Amygdala (tissue), 56 donors: ENCODE measurements at places on chromosomes 4 and X.

DNA sequence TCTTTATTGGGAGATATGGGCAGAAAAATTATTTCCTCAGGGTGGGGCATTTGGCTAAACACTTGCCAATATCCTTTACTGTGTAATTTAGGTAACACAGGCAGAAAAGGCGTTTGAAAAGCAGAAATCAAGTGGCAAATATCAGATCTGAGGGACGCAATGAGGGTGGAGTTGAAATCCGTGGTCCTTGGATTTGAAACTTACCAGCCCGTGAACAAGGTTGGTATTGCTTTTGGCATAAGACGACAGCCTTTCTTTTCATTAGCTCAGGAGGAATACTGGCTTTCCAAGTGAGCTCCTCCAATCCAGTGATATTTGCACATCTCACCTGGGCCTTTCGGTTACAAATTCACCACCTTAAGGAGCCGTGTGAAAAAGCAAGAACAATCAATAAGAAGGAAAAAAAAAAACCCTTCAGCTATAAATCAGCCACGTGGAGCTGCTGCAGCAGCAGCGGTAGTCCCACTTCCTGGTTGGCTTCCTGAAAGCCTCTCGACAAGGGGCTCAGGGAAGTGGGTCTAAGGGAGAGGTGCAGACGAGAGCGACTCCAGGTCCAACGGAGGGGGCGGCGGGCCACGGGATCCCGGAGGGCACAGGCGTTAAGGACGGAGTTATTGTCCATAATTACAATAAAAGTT is 734 bp upstream of the GALNT7 start:
- DNase-seq: peak; percentile 33

GRCh38 chr4:158823461-158823873 is 54.6 kb downstream of the FNIP2 start:
- DNase-seq: no peak

- DNase-seq: no peak
Measured at GRCh38 chrX:24838629-24839028, 144.9 kb downstream of the POLA1 start.

- no peak for DNase-seq
Measured at GRCh38 chrX:83336454-83336853, 171.6 kb upstream of the POU3F4 start.

DNA sequence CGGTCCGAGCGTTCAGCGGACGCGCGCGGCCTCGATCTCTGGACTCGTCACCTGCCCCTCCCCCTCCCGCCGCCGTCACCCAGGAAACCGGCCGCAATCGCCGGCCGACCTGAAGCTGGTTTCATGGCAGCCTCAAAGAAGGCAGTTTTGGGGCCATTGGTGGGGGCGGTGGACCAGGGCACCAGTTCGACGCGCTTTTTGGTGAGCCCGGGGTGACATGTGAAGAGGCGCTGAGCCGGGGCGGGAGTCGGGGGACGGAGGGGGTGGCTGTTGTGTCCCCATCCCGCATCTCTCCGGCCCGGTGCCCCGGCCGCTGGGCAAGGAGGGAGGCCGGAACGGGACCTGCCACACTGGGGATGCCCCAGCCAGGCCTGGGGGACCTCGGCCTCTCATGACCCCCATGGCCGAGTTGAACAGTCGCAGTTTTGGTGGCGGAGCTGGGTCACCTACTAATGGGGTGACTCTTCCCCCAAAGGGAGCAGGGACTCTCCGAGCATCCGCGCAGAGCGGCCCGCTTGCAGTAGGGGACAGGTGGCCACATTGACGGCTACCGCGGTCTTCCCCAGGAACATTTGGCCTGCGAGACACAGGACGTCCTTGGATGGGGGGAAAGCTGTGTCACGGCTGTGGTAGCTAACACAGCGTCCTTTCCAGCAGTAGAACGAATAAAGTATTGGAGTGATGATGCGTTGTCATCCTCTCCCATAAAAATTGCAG is at the start of gene GK:
GK (plus strand) TSS at position 9 of the 717 bp plus-strand sequence; CDS start at position 124, 115 bp downstream.
- DNase-seq: peak; percentile 14
